Mesenteric fat pad (tissue), 1 donor: ENCODE measurements at places on chromosomes 12 and 14. TPM values are rescaled to one million over a fixed set of nuclear protein-coding genes. Genes with fewer than 3 reads are reported as not detected.

The CLEC1A gene
- total RNA-seq = 7.7 TPM

The TMED10 gene
- total RNA-seq = 330 TPM

The SLC17A8 gene
- total RNA-seq = not detected

DNA sequence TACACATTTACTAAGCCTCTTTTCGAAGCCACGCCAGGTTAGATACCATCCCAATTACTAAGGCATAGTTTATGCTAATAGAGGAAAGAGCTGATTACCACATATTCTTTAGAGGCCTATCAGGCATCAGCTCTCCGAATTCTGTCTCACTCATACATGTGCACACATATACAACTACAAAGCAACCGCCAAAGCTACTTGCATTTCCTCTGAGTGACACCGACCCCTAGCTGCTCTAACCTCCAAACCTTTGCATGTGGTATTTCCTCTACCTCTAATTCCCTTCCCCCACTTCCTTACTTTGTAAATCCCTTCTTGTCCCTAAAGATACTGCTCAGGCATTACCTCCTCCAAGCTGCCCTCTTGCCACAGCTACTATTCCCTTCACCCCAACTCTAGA lies 107.2 kb downstream of the DUSP6 start:
- DNase-seq = no peak

DNA sequence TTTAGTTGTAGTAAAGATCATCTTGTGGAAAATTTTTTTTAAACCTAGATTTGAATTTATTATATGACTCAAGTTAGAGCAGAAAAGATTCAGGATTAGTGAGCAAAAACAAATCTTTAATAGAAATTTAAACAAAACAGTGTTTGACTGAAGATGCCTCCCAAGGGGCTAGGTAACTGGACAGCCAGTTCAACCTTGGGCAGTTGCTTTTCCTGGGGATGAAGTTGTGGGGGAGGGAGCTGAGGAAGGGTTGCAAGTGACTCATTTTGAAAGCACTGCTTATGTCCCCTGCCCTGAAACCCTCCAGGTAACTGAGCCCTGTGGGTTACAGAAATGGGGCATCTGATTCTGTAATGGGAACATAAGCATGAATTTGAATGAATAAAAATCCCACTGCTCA lies 13.1 kb downstream of the CFAP54 start:
- no peak for DNase-seq

GRCh38 chr12:98371419-98371818 lies 144.0 kb upstream of the TMPO start:
- no peak for DNase-seq

- no peak for DNase-seq
Measured at GRCh38 chr12:72081777-72082176, 143.1 kb downstream of the TPH2 start.

DNA sequence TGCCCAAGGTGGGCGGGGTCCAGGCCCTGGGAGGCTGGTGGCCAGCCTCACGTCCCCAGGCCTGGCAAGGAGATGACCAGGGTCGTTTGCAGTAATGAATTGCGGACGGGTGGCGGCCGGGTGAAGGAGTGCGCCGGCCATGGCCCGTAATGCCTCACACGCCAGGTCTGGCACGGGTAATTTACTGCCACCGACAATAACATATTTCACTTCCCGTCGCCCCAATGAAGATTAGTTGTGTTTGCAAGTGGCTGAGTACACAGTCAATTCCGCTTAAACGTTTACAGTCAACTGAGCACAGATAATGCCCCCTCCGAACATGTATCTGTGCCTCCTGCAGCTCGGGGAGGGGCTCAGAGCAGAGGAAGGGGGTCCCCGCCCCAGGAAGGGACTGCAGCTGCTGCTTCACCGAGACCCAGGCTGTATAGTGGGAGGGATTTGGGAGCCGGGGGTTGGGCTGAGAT lies 48.3 kb downstream of the MVK start:
- no peak for DNase-seq

GRCh38 chr12:56110571-56110970 lies 5.9 kb upstream of the RPL41 start:
- no peak for DNase-seq

- no peak for DNase-seq
Measured at GRCh38 chr14:60353420-60353819, 104.4 kb downstream of the PPM1A start.

DNA sequence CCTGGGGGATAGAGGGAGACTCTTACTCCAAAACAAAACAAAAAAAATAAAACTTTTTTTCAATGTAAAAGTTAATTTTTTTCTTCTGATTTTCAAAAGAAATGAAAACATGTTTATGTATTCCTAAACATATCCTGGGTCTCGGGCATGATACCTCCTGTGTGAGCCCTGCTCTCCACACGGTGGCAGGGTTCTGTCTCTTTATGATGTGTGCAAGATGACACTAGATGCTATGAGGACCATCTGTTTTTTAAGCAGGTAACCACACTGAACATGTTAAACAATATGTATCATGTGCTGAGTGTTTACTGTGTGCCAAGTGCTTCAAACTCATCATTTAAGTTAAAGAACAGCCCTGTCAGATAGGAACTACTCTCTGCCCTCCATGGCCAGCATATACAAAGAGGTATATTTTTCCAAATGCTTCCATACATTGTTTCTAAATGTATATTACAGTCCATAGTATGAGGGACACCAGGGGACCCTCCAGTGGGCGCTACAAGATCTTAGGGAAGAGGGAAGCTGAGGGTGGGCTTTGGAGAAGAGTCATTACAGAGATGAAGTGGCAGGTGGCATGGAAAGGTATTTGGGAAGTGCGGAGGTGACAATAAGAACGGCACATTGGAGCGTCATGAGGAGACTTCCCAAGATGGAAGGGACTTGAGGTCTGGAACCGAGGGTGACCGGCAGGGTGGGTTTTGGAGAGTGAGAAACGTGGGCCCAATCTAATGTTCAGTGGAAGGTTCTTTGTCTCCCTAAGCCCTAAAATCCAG lies 28.5 kb downstream of the FOS start:
- DNase-seq = peak; percentile 37
